ENCODE measurements at places on chromosomes 4 and X. TPM values are rescaled to one million over a fixed set of nuclear protein-coding genes. Genes with fewer than 3 reads are reported as not detected.

Gene ERVMER34-1
- 0.13 TPM for total RNA-seq

Gene BEX5
- total RNA-seq: not detected

Gene NAP1L3
- 0.16 TPM for total RNA-seq

Gene GATA1
- total RNA-seq: not detected

Gene NPY5R
- total RNA-seq: not detected

Gene GLRA3
- total RNA-seq: not detected

Gene SPP1
- total RNA-seq: not detected

Gene SPANXB1
- total RNA-seq: not detected

Gene PABPC1L2B
- not detected for total RNA-seq

Measured in bladder microvascular endothelial cell (primary cell).